ENCODE measurements at places on chromosomes 5 and 9. TPM values are rescaled to one million over a fixed set of nuclear protein-coding genes. Genes with fewer than 3 reads are reported as not detected.

The POC5 gene
- 6.1 TPM for polyA plus RNA-seq

The FBLL1 gene
- polyA plus RNA-seq: 0.25 TPM

The CCDC152 gene
- 3.5 TPM for polyA plus RNA-seq

The STC2 gene
- 0.75 TPM for polyA plus RNA-seq

The OR1J2 gene
- not detected for polyA plus RNA-seq

The EIF4EBP3 gene
- 27.8 TPM for polyA plus RNA-seq

The CXCL14 gene
- polyA plus RNA-seq: 0.74 TPM

The KCNV2 gene
- polyA plus RNA-seq: not detected

The GPSM1 gene
- polyA plus RNA-seq: 6.9 TPM

The BAAT gene
- not detected for polyA plus RNA-seq

The ECM2 gene
- 102 TPM for polyA plus RNA-seq

The TOR1B gene
- polyA plus RNA-seq: 11.4 TPM

All from aorta (tissue), 5 donors.